Hippocampal formation (tissue), 2 donors: ENCODE measurements at places on chromosomes 6 and 20.

DNA sequence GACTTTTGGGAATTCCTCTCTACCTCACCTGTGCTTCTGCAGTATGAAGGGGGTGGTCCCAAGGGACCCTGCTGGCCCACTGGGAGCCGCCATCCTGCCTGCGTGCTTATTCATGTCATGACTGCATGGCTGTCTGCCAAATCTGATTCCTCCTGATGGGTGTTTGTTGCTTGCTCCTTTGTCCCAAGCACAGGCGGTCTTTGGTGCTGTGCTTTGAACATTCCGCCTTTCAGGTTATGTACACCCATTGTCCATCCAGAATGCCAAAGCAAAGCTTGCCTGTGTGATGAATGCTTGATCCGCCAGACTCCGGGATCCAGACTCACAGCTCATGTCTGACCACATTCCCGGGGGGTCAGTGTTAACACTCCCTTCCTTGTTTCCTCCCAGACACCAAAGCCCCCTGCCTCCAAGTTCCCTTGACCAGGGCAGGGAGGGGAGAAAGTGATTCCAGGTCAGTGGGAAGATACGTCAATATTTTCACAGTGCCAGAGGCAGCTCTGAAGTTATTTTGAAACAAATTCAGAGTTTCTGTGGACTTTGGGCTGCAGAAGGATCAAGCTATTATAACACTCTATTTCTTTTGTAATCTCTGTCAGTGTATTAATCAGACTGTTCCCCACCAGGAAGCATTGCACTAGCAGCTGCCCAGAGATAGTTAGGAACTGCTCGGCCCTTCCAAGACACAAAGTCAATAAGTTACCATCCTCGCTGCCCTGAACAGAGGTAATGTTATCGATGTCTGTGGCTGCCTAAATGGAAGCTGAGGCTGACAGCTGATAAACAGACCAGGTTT is 9.5 kb downstream of the DAAM2 start:
- no peak for DNase-seq

DNA sequence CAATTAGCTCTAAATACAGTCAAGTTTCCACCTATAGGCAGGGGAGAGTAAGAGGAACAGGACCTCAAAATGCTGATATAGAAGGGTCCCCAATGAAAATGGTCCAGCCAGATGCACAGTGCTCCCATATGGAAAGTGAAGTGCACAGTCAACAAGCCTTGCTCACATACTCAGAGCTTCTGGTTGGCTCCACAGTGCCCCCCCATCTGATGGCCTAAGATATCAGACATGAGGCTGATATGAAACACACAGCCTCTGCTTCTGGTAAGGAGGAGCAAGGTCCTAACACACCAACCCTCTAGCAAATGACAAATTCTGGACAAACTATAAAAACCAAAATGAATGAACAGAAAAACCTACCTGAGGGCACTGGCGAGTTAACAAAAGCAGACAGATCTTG is 111.4 kb upstream of the EMILIN3 start:
- DNase-seq = no peak

GRCh38 chr20:64176551-64176950 is 12.3 kb downstream of the MYT1 start:
- DNase-seq = peak; percentile 60

GRCh38 chr20:57412347-57413029 is 21.3 kb downstream of the RBM38 start:
- no peak for DNase-seq

GRCh38 chr20:39588148-39588757 is 626.1 kb downstream of the DHX35 start:
- no peak for DNase-seq

DNA sequence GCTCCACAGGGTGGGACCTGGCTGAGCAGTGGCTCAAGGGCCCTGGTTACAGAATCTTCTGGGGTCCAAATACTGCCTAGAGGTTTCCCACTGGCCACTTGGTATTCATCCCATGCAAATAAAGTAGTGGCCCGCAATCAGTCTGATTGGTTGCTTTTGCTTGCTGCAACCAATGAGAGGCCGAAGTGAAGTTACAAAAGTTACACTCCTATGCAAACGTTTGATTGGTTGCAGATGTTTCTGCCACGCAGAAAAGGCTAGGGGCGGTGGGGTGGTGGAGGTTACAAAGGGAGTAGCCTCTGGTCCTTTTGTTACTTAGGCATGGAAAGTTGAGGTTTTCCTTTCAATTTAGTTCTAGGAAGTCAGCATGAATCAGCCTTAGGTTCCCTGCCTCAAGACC is 3.6 kb upstream of the NHLRC1 start:
- DNase-seq = no peak

DNA sequence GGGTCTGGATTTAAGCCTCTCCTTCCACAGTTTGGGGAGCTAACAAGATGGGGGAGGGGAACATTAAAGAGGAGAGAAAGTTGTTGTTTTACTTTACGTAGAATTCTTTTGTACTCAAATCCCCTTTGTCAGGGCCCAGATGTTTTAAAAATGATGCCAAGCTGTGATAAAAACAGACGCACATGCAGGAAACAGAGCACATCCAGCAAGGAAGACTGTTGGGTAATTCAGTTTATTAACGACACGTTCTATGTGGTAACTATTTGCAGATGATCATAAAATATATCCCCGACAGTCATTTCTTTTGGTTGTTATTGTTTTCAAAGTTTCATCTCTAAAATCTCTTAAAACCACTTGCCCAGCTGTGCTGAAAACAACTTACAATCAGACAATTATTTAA is 307.0 kb upstream of the PRDM1 start:
- no peak for DNase-seq
